Naive B cell (primary cell): ENCODE measurements at places on chromosomes 12 and 14.
A peak's percentile ranks its signal among the peaks of the same experiment; 100 is the strongest.

DNA sequence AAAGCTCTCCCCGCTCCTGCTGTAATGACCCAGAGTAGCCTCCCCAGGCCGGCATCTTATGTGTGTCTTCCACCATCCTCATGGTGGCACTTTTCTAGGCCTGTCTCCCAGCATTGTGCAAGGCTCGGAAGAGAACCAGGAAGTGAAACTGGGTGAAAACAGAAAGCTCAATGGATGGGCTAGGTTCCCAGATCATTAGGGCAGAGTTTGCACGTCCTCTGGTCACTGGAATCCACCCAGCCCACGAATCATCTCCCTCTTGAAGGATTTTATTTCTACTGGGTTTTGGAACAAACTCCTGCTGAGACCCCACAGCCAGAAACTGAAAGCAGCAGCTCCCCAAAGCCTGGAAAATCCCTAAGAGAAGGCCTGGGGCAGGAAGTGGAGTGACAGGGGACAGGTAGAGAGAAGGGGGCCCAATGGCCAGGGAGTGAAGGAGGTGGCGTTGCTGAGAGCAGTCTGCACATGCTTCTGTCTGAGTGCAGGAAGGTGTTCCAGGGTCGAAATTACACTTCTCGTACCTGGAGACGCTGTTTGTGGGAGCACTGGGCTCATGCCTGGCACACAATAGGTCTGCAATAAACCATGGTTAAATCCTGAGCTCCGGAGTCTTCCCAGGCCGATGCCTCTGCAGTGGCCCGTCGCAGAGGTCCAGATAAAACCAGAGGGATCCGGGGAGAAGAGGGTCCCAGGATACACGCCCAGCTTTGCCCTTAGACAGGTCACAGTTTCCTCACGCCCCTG, 15.6 kb downstream of the ACVRL1 start:
- DNase-seq, result peak; percentile 21

- DNase-seq, result no peak
Measured at GRCh38 chr14:89406941-89407340, 10.1 kb downstream of the FOXN3 start.

DNA sequence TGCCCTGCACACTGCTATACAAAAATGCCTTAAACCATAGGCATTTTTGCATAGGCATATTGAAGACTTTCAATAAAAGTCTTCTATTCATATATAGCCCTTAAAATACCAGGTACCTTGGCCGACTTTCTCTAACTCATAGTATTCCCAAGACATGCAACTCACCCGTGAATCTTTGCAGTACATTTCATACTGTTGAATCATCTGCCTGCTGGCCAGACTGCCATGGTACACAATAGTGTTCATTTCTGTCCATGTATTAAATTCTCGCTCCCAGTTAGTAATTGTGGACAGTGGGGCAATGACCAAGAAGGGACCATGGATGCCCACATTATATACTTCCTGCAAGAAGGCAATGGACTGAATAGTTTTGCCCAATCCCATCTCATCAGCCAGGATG, 24.3 kb upstream of the SUPT16H start:
- no peak for DNase-seq

DNA sequence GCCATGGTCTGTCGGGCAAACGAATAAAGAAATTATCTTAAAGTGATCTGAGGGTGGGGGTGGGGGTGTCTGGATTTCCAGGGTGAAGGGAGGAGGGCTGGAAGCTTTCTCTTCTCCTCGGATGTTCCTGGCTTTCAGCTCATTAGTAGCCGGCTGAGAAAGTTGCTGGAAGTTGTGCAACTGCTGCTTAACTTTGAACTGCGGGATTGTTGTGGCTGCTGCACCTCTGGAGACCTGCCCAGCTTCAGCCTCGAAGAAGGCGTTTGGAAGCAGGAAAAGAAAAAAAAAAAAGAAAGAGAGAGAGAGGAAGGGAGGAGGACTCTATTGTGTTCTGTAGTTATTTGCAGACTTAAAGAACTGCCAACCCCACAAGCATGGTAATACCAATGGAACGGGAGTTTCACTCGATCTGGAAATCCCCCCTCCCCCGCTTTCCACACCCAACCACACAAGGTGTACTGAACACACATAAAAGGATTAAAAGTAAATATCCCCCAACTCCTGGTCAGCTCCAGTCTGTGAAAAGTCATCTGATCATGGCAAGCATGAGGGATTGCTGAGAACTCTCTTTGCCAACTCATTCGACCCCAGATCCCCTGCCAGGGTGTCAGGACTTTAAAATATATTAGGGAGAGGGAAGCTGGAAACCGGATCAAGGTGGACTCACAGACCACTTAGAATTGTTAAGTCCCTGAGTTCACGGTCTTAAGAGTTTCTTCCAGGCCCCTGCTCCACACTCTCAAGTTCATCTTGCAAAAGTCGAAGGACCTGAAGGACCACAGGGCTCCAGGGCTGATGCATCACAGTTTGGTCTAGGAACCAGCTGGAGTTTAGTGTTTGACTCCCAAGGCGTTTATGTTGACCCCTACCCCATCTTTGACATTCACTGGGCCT, at the start of gene RASSF9:
Gene RASSF9, minus strand, starts transcription at position 213 of the 894 bp plus-strand sequence. Its CDS starts 208 bp downstream, at position 5.
- no peak for DNase-seq

- no peak for DNase-seq
Measured at GRCh38 chr12:125198652-125199051, 133.4 kb downstream of the AACS start.

- DNase-seq, result no peak
Measured at GRCh38 chr14:31944256-31945073, 132.6 kb upstream of the ARHGAP5 start.

DNA sequence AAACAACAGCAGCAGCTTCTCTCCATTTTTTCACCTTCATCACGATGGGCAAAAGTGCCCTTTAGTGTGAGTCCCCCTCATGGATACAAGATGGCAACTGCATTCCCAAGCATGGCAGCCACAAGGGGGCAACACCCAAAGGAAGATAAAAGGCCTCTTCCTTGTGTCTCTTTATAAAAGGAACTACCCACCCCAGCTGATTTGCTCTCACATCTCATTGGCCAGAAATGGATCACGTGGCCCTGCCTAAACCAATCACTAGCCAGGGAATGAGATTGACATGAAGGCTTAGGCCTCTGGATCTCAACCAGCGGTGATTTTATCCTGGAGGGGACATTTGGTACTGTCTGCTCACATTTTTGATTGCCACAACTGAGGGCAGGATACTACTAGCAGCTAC, 21.9 kb upstream of the IFT81 start:
- DNase-seq, result no peak

DNA sequence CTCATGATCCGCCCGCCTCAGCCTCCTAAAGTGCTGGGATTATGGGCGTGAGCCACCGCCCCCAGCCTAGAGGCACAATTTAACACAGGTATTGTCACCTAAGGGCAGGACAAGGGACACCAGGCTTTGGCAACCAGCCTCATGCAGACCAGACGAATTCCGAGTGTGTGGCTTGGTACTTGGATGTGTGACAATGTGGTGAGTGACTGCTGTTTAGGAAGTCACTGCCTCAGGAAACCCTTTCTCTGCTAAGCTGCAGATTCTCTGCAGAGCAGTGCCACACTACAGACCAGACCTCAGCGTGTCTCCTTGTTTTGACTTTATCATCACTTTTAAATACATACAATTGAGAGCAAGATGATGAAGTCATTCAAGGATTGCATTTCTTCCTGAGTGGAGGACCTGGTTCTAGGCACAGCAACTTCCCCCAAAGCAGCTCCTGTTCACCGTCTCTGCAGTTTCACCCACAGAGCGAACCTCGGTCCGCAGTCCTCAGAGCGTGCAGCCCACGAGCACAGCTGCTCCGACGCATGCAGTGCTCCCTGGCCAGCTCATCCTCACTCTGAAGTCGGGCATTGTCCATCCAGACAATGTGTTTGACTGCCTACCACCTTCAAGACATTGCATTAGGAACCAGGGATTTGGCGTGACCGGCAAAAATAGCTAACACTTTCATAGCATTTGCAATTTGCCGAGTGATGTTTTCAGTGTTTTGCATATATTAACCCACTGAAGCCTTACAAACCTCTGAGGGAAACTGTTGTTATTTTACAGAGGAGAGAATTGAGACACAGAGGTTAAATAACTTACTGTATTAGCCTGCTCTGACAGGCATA, 235.2 kb downstream of the CHST11 start:
- peak; percentile 36 for DNase-seq

DNA sequence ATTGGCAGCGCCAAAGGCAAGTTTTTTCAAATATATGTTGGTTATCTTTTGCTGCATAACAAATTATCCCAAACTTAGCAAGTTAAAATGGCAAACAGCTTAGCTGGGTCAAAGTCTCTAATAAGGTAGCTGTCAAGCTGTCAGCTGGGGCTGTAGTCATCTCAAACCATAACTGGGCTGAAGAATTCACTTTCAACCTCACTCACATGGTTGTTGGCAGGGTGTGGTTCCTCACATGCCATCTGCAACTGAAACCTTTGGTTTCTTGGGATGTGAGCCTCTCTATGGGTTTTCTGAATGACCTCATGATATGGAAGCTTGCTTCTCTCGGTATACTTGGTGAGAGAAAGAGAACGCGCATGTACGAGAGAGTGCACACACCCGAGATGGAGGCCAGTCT, 125.4 kb downstream of the LRIG3 start:
- no peak for DNase-seq

DNA sequence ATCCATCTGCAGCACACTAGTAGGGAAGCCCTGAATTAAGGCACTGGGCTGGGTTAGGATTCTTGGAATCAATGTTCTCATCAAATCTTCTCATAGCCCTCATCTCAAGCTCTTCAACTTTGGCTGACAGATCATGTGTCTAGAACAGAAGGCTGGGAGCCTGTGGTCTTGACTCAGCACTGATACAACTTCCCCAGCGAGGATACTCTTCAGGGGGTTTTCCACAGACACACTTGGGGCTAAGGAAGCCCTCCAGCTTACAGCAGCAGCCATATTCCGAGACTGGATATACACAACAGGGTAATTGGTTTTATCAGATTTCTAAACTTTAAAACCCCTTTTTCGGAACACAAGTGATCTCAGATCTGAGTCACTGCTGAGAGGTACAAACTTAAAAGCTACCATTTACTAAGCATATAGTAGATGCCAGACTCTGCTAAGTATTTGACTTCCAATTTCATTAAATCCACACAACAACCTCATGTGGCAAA, 3.5 kb downstream of the FMNL3 start:
- DNase-seq, result peak; percentile 39

GRCh38 chr14:74975059-74975810, 19.8 kb upstream of the PGF start:
- DNase-seq, result no peak

- DNase-seq, result no peak
Measured at GRCh38 chr12:81465191-81465590, 294.0 kb downstream of the PPFIA2 start.

DNA sequence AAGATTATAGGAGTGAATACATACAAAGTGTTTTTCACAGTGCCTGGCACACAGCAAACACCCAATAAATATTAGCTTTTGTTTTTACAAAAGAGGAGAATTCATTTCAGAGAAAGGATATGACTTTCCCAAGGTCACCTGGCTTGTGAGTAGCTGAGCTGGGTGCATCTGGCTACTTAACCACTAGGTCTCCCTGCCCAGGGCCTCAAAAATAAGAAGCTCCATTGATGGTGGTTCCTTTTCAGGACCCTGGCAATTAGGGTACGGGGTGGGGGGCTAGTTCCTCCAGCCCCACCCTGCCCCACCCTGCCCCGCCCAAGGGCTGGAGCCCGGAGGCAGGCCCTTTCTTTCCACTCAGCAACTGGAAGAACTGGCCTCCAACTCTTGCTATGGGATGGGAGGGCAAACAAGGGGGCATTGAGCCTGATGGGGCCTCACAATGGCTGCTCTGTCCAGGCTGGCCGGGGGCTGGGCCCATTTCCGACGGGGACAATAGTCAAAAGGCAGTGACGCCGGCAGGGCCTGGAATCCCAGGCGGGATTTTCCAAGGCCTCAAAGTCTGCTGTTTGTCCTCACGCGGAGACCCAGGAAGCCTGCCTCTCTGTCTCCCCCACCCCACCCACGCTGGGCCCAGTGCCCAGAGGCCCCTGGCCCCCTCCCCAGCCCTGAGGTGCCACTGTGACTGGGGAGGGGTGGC, 8.2 kb upstream of the ATG101 start:
- no peak for DNase-seq

DNA sequence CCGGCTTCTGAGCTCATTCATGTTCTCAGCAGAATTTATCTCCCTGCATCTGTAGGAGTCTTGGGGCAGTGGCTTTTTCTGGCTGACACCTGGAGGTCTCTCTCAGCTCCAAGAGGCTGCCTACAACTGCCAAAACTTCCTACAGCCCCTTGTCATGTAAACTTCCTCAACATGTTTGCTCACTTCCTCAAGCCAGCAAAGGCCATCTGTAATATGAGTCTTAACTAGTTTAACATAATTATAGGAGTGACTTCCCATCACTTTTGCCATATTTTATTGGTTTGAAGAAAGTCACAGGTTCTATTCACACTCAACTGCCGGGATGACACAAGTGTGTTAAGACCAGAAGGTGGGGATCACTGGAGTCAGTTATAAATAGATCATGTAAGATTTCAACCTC, 194.0 kb downstream of the VRK1 start:
- no peak for DNase-seq

DNA sequence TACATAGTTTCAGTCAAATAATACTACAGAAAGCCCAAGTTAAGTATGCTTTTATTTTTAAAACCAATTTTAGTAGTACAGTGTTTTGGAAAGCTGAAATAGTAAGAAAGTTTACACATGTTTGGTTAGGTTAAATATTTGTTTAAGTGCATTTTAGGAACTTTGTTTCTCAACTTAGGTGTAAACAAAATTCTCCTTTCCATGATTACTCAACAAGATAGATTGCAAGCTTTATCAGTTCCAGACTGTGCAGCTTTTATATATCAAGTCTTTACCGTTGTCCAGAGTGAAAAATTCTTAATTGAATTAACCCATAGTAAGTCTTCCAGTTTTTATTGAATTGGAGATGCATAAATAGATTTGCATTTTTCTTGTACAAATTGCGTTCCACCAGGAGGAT, 45.1 kb downstream of the PIWIL1 start:
- no peak for DNase-seq

- DNase-seq, result no peak
Measured at GRCh38 chr14:104206281-104206904, 68.0 kb downstream of the KIF26A start.

- DNase-seq, result no peak
Measured at GRCh38 chr12:119649202-119649808, 18.6 kb upstream of the PRKAB1 start.

- DNase-seq, result no peak
Measured at GRCh38 chr14:77086951-77087350, 11.1 kb upstream of the CIPC start.

GRCh38 chr14:59427653-59428580, 37.3 kb downstream of the GPR135 start:
- DNase-seq, result no peak

GRCh38 chr12:98238515-98239130, 276.8 kb upstream of the TMPO start:
- DNase-seq, result no peak
